ENCODE measurements at places on chromosomes 2 and 18. TPM values are rescaled to one million over a fixed set of nuclear protein-coding genes. Genes with fewer than 3 reads are reported as not detected.

SERPINB12 gene
- not detected for total RNA-seq

SLC14A1 gene
- 21.8 TPM for total RNA-seq

ERFE gene
- total RNA-seq = not detected

DUSP2 gene
- total RNA-seq = 5.5 TPM

KDSR gene
- total RNA-seq = 68.5 TPM

HRH4 gene
- total RNA-seq = 2.0 TPM

RNPEPL1 gene
- total RNA-seq = 102 TPM

REG3G gene
- total RNA-seq = not detected
